CD4-positive, alpha-beta memory T cell (primary cell): ENCODE measurements at places on chromosomes 2 and 18.

DNA sequence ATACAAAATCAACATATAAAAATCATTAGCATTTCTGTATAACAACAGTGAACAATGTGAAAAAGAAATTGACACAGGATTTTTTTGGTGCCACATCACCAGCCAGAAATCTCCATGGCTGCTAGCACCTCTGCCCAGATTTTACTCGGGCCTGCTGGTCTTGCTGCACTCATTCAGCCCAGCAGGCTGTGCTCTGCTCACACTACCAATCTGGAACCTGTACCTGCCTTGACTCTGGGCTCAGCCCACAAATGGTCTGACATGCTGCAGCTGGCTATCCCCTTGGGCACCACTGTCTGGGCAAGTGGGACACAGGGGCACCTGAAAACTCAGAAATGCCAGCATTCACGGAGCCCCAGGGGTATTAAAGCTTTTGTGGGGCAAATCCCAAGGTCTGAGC lies 392.5 kb upstream of the NRXN1 start:
- no peak for DNase-seq

DNA sequence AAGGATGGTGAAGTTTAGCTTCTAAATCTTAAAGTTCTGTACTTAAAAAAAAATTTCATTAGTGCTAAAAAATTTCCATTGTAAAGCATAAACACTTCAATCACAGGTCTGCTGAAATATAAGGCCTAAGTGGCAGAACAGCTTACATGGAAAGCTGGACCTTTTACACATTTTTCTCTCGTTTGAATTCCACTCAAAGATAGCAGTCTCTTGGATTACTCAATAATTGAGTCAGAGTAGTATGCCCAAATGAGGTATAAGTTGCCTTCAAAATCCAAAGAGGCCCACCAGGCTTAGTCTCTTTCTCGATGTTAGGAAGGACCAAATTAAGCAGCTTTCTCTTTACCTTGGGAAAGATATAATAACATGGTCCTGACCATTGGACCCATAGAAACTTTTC lies 220.4 kb upstream of the CWC22 start:
- no peak for DNase-seq

- DNase-seq = no peak
Measured at GRCh38 chr18:58844871-58845270, 19.8 kb upstream of the ZNF532 start.

GRCh38 chr2:197209246-197209645 lies 101.3 kb downstream of the ANKRD44 start:
- DNase-seq = peak; percentile 33

DNA sequence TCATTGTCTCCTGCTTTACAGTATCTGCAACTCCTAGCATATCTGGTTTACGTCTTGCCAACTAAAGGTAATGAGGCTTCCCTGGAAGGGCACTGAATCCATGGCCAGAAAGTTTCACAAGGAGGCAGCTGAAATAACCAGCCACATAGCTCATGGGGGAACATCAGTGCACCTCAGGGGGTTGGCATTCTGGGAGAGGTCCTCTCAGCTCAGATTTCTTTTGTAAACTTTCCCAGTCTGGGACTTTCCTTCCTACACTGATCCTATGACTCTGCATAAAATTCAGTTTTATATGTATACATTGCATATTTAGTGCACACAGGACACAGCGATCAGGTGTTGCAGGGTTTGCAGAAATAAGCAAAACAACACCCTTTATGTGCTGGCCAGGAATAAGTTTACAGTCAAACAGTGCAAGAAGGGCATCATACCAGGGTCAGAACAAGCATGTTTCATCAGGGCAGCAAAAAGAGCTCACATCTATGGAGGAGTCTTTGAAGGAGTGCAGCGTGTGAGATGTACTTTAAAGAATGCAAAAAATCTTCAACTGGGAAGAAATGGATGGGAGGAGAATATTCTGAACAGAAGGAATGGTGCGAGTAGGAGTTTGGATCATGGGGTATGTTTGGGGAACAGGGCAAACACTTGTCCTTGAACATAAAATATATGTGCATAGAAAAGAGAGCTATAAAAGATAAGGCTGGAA lies 240.6 kb upstream of the RAB12 start:
- DNase-seq = no peak

- no peak for DNase-seq
Measured at GRCh38 chr2:41940060-41940744, 107.6 kb upstream of the PKDCC start.

DNA sequence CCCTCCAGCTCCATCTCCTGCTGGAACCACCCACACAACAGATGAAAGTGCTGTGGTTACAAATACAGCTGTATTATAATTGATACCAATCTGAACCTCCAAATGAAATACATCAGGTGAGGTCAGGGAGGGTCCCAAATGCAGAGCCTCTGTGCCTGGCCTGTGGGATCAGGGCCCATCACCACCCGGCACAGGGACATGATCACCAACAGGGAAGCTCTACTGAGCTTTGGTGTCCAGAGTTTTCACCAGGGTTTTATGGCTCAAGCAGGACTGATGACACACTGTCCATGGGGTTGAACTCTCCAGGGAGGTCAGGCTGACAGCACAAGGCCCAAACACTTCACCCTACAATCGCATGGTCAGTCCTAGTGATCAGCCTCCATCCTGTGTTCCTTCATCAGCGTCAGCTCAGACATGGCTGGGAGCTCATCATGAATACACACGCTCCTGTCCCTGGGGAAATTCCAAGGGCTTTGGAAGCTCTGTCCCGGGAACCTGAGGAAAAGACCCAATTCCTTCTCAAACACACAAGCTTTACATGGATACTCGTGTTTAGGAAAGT lies 3.9 kb upstream of the PXDN start:
- no peak for DNase-seq

GRCh38 chr18:46034230-46034629 lies 37.8 kb downstream of the PSTPIP2 start:
- no peak for DNase-seq

DNA sequence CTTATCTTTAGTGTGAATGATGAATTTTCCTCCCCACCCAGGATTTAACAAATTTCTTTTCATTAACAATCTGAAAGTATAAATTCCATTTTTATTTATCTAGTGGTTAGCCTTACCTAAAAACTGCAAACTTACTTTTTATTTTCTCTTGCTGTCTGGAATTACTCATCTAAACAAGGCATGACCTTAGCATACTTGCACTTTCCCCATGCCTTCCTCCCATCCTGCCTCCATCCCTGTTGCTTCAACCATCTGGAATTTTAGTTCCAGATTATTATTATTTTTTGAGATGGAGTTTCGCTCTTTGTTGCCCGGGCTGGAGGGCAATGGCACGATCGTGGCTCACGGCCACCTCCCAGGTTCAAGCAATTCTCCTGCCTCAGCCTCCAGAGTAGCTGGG lies 35.6 kb downstream of the GDF7 start:
- DNase-seq = no peak

DNA sequence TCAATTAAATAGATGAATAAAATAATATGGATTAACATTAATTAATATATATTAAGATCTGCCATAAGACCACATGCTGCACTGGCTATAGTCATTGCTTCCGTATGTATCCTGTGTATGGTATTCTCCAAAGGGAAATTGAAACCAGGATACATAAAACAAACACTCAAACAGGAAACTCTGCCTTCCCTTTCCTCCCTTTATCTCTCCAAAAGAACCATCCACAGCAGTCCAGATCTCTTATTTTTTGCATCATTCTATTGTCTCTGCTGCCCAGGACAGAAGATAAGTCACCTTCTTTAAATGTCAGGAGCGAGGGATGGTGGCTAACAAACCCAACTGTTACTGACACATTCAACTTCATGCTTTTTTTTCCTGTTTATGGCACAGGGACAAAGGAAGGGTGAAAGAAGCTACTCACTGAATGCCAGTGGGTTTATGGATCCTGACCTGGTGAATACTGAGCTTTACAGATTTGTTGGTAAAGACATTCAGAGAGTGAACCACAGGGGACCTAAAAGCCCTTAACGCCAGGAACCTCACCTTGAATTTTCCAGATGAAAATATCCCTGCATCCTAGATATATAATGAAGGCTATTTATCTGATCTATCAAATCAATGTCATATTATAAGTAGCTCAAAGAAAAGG lies 67.5 kb downstream of the CSRNP3 start:
- DNase-seq = no peak

GRCh38 chr2:32825291-32825712 lies 121.5 kb upstream of the LTBP1 start:
- no peak for DNase-seq

DNA sequence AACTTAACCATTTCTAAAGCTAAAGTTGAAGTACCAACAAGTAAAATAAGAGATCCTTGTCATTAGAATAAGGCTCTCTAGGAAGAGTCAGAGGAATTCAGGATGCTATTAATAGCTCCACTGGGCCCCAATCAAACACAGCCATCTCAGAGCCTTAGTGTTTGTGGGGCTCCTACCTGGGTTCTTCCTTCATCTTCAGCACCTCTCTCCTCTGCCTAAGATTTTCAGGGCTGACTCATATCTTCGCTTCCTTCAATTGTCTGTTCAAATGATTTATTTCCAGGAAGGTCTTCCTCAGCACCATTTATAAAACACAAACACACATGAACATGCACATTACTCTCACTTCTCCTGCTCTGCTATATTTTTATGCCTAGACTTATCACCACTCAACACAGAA lies 119.5 kb downstream of the COL6A3 start:
- DNase-seq = no peak
